Hematopoietic multipotent progenitor cell (in vitro differentiated cells): ENCODE measurements at places on chromosomes 2 and 18. TPM values are rescaled to one million over a fixed set of nuclear protein-coding genes. Genes with fewer than 3 reads are reported as not detected.

- no peak for DNase-seq
Measured at GRCh38 chr18:76548541-76548940, 53.5 kb upstream of the ZNF516 start.

GRCh38 chr18:54835944-54836343 lies 7.7 kb downstream of the RAB27B start:
- DNase-seq: no peak

GRCh38 chr18:77084688-77085035 lies 47.9 kb downstream of the MBP start:
- no peak for DNase-seq

- no peak for DNase-seq
Measured at GRCh38 chr2:8171608-8172007, 510.2 kb upstream of the ID2 start.

- no peak for DNase-seq
Measured at GRCh38 chr2:39506215-39506614, 69.1 kb upstream of the MAP4K3 start.

GRCh38 chr2:158835431-158835830 lies 40.3 kb downstream of the DAPL1 start:
- DNase-seq: no peak

GRCh38 chr2:25251422-25252273 lies 83.3 kb upstream of the POMC start:
- no peak for DNase-seq

Gene RALBP1
- 91.0 TPM for total RNA-seq

Gene RHOB
- total RNA-seq: 528 TPM

Gene ICA1L
- 4.6 TPM for total RNA-seq

Gene HOXD4
- not detected for total RNA-seq
